ENCODE measurements at places on chromosomes 6 and 20. TPM values are rescaled to one million over a fixed set of nuclear protein-coding genes. Genes with fewer than 3 reads are reported as not detected.

GRCh38 chr20:33192912-33193501, 24.1 kb upstream of the BPIFA3 start:
- ATAC-seq = no peak

The DPPA5 gene
- not detected for total RNA-seq

DNA sequence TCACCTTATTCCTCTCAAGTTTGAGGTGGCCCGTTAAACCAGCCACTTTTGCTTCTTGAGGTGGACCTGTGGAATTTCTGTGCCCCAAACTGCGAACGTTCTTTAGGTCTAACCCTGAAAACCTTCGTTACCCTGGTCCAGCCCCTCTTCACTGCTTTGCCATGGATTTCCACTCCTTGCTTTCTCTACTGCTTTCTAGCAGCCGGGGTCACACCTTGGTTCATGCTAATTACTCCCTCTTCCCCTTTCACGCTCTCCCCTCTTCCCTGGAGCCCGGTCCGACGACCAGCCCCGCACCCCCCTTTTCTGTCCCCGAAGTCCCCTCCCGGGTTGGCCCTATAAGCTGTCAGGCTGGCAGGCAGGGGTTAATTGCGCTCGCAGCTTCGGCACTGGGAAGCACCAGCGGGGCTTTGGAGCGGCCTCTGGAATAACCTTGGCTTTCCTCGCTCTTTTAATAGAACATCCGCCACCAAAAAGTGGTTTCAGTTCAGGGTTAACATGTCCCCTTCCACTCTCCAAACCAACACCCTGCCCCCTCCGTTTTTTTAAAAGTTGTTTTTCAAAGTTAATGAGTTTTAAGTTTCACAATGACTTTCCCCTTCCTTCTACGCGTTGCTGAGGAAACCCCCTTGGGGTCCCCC, 1.4 kb upstream of the HIVEP1 start:
- peak; percentile 53 for ATAC-seq

The TSPO2 gene
- total RNA-seq = not detected

DNA sequence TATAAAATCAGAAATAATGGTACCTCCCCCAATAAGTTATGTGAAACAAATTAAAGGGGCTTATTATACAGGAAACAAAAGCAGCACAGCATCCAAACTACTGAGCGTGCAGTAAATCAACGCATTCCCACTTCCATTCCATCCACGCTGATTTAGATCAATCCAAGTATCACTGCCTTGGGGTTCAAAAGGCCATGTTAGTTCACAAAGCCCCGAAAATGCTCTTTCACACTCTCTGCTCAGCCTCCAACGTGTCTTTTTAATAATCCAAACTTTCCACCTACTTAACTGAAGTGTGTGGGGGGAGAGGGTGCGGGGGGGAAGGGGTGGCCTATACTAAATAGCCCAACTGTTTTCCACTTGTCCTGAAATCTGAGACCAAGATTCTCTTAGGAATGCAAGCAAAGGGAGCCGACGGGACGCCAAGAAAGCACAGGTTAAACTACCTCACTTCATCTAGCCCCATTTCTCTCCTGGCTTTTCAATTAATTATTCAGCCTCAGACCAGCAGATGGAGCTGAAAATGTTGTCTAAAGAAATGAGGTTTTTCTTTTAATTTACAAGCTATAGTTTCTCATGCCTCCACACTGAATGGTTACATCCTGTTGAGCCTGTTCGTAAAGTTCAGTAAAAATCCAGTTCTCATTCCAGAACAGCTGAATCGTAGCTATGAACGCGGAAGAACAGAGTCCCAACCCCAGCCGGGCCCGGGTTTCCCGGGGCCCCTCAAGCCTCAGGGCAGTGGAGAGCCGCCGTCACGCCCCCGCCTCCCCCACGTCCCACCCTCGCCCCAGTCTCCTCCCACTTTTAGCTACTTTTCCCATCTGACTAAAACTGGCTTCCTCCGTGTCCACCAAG, 1.0 kb upstream of the NXT1 start:
- peak; percentile 0 for ATAC-seq

The PPIL6 gene
- not detected for total RNA-seq

The GCNT2 gene
- 0.64 TPM for total RNA-seq

The EYA2 gene
- not detected for total RNA-seq

GRCh38 chr6:219641-220198, 72.6 kb upstream of the DUSP22 start:
- ATAC-seq = no peak

DNA sequence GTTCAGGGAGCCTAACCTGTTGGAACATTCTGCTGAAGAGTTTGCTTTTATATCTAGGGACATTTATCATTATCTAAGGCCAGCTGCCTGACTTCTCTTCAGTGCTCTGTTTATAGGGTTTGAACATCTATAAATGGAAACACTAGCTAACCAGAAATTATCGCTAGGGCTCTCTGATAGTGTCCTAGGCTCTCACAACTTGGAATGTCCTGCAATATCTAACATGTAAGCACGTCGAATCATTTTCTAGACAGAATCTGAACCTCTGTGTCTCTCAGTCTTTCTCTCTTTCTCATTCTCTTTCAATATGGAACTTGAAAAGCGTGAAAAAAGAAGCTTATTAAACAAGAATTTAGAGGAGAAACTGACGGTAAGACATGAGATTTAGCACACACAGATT, 92.5 kb upstream of the MLIP start:
- ATAC-seq = no peak

DNA sequence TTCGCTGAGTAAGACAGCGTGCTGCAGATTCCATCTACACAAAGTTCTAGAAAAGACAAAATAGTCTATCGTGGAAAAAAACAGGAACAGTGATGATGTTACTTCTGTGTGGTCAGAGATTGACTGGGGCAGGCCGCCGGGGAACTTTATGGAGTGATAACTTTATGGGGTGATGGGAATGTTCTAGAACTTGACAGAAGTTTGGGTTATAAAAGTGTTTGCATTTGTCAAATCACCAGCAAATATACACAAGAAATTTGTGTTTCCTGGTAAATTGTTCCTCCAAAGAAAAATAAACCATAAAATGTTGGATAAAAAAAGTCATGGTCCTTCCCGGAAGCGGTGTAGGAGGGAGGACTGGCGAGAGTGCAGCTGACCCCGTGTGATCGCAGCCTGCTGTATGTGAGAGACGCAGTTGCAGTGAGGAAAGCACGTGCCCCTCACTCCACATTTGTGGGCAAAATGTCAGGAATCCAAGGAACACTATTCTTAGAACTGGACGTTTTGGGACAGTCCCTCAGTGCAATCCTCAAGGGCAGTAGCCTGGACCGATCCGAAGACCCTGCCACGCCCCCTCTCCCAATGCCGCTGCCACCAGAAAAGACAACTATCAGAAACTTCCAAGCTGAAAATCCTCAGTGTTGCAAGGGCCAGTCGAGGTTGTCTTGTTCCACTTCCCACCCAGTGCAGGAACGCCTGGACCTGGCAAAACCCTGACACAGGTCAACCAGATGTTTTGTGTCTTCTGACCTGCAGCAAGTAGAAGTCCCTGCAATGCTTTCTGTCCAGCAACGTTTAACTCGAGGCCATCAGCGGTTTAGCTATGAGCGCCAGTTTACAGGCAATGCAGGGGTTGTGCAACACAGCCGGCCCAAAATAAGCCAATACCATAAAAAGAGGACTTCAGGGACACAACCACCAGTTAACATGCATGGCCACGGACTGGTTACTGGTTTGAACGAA, 80.5 kb upstream of the QKI start:
- ATAC-seq = no peak

DNA sequence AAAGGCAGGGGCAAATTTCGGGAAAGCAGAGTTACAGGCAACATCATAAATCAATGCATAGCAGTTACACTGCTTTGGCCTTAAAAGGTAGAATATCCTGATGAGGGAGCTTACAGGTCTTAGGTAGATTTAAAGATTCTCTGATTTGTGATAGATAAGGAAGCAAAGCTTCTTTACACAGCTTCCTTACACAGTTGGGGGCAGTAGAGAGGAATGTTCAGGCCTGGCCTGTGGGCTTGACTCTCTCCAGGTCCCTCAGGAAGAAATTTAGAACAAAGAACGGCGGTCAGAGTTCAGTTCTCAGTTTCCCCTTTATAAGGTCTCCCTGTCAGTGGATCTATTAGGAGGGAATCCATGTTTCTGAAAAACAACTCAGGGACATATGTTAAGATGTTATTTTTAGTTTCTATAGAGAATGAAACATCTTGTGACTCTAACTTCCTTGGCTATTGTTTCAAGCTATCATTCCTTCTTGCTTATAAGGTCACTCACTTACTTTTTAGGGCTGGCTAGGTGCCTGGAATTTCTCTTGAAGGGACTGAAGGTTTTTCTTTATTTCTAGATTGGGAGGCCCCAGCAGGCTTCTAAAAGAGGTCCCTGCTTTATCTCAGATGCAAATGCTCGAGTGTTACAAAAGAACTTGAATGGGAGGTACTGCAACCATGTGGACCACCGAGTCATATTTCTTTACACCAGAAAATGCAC, 11.8 kb downstream of the HLA-B start:
- ATAC-seq = no peak

GRCh38 chr20:32906200-32906599, 47.5 kb downstream of the EFCAB8 start:
- ATAC-seq = no peak

The NINL gene
- 4.6 TPM for total RNA-seq

- ATAC-seq = no peak
Measured at GRCh38 chr6:97626671-97627441, 343.8 kb upstream of the MMS22L start.

DNA sequence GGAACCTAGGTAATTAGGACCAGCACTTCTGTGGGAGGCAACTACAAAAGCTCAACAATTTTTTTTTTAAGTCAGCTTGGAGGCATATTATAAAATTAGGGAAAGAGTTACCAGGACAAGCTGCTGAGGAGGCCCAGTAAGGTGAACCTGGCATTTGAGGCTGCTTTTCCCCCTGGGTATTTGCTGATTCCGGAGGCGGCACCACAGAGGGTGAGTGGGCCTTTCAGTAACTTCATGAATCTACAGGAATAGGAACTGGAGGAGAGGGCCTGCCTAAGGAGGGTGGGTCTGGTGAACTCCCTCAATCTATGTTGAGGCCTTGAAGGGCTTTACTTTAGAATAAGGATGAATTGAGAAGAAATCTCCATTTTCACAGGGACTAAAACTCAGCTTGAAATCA, 14.6 kb downstream of the TSPYL4 start:
- ATAC-seq = no peak

The ATP9A gene
- 2.2 TPM for total RNA-seq

DNA sequence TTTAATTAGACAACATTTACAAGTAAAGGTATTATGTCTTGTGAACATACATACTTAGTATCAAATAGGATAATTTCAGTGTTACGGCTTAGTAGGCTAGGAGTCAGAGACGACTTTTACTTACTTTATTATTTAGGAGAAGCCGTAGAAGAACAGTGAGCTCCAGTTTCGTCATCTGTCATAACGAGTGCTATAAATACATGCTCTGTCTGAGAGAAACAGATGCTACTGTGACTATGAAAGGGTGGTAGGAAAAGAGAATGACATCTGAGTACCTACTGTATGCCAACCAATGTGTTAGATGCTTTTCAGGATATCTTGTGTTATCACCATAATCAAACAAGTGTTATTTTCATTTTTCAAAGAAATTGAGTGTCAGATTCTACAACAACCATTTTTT, 119.0 kb downstream of the EYA4 start:
- ATAC-seq = no peak

The TBXT gene
- total RNA-seq = not detected

The TRDN gene
- not detected for total RNA-seq

- no peak for ATAC-seq
Measured at GRCh38 chr6:1066449-1067090, 245.3 kb upstream of the FOXQ1 start.

- ATAC-seq = no peak
Measured at GRCh38 chr6:87654875-87655454, 47.1 kb downstream of the AKIRIN2 start.

DNA sequence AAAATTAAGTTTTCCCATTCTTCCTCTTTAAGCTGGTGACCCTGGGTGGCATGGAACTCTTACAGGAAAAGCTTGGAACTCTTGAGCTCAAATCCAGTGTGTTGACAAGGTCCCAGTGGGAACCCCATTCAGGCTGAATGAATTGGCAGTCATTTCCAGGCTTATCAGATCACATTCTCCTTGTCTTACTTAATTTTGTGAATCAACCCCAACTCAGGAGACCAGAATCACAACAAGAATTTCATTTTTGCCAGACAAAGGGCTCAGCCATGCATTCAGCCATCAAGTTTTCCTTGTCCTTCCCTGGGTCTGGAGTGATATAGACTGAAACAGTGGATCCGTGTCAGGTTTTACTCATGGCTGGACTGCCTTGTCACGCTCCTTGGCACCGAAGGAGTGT, 92.1 kb upstream of the EEF1E1 start:
- ATAC-seq = no peak

GRCh38 chr20:47784599-47785310, 526 bp downstream of the SULF2 start:
- no peak for ATAC-seq

DNA sequence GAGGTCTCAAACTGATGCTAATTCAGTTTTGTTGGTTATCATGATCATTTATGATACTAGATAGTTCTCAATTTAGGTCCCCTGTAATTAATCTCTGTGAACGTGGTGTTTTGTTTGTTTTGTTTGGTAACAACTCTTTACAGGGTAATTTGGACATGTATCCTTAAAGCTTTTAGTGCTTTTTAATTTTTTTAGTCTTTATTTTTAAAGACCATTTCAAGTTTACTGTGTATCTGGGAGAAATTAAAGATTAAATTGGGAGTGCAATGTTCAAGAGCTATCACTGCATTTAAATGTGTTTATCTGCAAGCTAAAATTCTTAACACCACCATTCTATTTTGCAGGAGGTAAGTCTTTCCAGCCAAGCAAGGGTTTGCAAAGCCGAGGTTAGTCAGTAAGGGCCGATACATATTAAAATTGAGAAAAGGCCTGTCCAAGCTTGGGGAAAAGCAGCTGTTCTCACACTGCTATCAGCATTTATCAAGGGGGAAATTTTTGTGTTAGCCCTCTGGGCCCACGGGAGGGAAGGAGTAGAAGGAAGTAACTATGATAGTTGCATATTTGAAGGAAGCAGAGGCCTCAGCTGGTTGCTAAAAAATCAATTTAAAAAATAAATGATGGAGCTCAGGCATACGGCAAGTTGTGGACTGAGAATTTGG, 59.3 kb upstream of the ZNF217 start:
- ATAC-seq = no peak

The OLIG3 gene
- total RNA-seq = 3.5 TPM

DNA sequence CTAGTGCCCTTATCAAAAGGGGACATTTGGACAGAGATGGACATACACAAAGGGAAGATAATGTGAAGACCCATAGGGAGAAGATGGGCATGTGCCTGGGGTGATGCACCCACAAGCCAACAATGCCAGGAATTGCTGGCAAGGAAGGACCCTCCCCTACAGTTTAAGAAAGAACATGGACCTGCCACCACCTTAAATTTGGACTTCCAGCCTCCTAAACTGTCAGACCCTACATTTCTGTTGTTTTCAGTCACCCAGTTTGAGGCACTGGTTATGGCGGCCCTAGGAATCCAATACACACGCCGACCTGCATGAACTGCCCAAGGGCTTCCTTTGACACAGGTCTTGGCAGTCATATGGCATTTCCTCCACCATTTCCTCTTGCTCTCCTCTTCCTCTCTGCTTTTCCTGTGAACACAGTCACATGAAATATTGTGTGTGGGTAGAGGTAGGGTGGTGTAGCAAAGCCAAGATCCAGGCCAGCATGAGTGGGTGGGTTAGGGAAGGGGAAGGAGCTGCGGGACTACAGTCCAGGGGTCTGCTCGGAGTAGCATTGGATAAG, 115.6 kb downstream of the ZDHHC14 start:
- no peak for ATAC-seq

Measured in activated T-helper 17 cell treated with anti-CD3 and anti-CD28 coated beads, Interleukin-2, amount 50 U/mL, for 72 hours (primary cell).